ENCODE measurements at places on chromosomes 1 and 21.

DNA sequence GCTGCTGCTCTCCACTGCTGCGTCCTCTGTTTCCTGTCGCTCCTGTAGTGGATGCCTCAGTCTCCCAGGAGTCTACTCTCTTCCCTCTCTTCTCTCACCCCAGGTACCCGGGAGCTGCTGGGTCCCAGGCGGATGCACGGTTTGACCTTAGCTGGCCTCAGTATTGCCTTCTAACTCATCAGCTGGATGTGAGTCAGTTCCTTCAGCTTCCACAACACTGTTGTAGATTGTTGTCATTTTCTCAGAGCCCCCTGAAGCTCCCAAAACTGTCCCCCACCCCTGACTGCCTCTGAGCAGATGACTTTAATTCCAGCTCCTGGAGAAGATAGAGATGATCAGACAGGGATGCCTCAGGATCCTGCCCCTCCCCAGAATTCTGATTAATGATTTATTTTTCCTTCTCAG lies 7.2 kb downstream of the CNIH3 start:
- no peak for DNase-seq

GRCh38 chr1:217673387-217673786 lies 42.2 kb downstream of the SPATA17 start:
- no peak for DNase-seq

DNA sequence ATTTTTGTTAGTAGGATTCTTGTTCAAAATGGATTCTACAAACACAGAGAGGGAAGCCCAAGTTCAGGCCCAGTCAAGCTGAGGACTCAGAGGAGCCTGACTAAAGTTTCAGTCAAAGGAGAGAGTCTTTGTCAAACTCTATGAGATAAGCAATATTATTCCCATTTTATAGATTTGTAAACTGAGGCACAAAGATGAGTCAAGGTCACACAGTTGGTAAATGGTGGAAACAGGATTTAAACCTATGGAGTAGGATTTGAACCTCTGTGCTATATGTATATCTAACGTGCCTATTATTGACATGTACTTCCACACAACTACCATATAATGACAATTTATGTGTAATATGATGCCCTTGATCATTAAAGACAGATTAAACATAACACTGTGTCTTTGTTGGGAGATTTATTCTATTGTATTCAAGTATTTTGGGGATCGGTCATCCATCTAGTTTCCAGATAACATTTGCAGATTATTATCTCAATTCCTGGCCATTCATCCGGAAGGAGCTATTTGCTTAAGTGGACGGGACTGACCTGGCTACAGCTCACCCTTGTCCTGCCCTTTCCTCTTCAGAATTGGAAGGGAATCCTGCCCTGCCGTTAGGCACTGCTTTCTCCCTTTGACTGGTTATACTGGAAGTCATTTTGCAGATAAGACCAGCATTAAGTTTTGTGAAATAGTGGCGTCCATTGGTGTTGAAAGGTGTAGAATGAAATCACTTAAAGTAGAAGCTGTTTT lies 86.1 kb upstream of the LMO4 start:
- DNase-seq, result no peak

GRCh38 chr1:239590556-239590955 lies 204.2 kb downstream of the CHRM3 start:
- no peak for DNase-seq

GRCh38 chr1:203267912-203268311 lies 37.4 kb upstream of the BTG2 start:
- no peak for DNase-seq

DNA sequence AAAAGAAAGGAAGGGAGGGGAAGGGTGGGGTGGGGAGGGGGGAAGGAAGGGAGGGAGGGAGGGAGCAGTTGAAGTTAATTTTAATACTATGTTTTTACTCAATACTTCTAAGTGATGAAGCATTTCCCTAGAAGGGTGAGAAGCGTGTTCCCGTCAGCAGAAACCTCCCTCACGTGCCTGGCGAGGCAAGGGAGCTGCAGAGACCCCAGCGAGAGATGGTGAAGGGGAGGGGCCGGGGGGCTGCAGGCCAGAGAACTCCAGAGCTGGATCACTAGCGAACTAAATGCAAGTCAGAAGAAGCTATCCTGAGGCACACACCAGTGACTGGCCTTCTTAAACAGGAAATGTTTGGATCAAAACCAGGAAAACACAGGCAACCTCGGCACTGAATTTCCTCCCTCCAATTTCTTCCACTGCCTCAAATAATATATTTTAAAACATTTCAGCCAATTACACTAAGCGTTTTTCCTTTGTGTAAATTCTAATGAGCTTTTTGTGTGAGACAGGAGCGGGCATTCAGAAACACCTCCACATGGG lies 18.0 kb downstream of the WDR4 start:
- DNase-seq, result no peak

DNA sequence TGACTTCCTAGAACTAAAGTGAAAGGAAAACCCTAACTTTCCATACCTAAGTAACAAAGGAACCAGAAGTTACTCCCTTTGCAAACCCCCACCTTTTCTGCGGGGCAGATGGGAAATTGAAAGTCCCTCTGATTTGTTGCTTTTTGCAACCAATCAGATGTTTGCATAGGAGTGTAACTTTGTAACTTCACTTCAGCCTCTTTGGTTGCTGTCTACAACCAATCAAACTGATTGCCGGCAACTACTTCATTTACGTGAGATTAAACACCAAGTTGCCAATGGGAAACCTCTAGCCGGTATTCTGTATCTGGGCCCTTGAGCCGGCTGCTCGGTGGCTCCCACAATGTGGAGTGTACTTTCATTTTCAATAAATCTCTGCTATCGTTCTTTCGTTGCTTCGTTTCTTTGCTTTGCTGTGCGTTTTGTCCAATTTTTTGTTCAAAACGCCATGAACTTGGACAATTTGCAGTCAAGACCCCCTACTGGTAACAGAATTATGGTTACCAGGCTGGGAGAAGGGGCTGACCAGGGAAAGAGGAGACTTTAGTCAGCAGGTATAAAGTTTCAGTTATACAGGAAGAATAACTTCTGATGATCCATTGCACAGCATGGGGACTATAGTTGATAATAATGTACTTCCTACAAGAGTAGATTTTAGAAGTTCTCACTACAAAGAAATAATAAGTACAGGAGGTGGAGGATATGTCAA lies 69.2 kb upstream of the RGS2 start:
- no peak for DNase-seq

DNA sequence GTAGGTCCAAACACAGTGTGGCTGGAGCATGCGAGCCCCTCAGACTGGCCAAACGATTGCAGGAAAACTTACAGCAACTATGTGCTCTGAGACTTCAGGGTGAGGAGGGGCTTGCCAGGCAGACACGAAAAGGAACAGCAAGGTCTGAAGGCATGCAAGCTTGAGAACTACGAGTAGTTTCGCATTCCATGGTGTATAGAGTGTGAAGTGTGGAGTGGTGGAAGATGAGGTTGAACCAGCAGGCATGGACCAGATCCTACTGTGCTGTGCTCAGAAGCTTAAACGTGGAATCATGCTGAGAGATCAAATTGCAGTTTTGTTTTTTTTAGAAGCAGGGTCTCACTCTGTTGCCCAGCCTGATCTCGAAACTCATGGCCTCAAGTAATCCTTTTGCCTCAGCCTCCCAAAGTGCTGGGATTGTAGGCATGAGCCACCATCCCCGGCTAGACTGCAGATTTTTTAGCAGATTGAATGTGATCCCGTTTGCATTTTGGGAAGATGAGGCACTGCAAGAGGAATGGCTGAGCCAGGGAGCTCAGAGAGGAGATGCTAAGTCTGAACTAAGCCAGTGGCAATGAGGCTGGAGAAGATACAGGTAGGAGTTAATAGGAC lies 5.1 kb upstream of the TFAP2E start:
- no peak for DNase-seq

- DNase-seq, result no peak
Observed at GRCh38 chr1:181092883-181093458, 4.5 kb downstream of the IER5 start.

- no peak for DNase-seq
Observed at GRCh38 chr1:181089017-181089675, 646 bp downstream of the IER5 start.

DNA sequence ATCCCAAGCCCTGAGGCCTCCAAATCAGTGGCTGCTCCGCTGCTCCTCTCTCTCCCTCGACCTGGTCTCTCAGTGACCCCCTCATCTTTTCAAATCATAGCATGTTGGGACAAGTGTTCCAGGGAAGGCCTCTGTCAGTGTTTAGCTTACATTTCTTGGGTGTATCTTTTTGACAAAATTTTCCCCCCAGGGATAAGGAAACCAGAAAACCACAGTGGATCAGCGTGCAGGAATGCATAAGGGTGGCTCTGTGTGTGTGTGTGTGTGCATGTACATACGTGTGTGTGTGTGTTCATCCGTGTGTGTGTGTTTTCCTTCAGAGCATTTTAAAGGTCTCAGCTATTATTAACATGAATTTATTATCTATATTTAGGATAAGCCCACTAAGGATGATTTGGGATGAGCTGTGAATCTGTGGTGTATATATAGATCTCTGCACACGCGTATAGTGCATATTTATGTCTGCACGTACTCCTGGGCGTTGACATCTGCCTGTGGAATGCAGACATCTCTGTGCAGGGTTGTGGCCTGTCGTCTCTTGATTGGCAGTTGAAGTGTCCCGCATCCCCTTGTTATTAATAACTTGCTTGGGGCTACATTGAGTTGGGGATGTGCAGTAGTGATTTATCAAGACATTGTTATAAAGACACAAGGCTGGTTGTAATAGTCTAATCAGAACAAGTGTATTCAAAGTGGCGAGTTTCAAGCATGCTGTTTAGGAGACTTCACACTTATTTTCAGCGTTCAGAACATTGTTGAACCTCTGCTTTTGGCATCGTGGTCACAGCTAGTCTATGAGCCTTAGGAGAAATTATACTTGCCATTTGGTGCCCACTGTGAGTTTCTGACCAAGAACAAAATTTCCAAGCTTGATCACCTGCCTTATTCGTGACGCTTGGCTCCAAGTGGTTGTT lies 55.6 kb downstream of the GALNT2 start:
- DNase-seq, result no peak

DNA sequence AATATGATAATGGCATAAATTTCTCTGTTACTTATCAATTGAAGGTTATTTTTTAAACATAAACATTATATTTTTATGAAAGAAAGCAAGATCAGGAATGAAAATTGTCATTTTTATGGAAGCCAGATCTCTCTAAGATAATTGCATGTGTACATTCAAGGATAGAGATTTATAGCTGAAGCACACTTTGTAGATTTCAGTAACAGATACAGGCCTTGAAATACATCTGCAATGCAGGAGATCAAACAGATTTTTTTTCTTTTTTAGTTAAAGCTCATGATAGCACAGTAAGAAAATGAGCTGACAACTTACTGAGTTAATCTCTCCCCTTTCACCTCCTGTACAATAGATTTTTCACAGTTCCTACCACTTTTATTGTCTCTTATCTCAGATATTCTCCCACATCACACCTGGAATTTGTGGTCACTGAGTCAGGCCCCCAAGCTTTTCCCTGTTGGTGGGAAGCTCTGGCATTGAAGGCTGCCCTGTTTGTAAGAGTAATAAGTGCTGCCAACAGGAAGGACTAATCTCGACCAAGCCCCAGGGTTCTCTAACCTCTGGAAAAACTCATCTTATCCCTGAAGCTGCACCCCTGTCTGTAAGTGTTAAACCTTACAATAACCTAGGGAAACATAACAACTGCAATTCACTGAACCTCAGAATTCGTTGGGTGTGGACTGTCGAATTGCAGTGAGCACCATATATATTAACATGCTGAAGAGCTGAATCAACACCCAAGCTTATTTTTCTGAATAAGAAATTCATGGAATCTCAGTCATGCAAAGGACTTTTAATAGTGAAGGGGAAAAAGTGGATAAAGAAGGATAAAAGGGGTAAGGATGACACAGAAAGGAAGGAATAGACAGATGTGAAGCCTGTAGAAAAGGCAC lies 599.0 kb downstream of the LMO4 start:
- DNase-seq, result no peak

- no peak for DNase-seq
Observed at GRCh38 chr1:70887936-70888335, 159.7 kb downstream of the PTGER3 start.

DNA sequence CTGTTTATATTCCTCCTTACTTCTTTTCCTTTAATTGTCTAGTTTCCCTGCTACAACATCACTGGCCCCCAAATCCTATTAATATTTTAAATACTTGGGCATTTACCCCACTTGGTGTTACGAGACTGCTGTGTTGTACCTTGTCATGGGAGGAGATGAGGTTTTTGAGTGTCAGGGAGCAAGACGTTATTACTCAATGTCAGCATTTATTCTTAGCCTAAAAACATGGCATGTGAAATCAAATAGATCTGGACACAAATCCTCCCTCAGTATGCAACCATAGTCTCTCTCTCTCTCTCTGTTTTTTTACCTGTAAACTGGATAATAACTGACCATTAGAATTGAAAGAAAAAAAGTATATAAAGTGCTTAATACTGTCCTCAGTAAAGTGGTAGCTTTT lies 4.6 kb downstream of the LRRC8B start:
- no peak for DNase-seq

- DNase-seq, result no peak
Observed at GRCh38 chr21:13827201-13827600, 217.6 kb downstream of the POTED start.

DNA sequence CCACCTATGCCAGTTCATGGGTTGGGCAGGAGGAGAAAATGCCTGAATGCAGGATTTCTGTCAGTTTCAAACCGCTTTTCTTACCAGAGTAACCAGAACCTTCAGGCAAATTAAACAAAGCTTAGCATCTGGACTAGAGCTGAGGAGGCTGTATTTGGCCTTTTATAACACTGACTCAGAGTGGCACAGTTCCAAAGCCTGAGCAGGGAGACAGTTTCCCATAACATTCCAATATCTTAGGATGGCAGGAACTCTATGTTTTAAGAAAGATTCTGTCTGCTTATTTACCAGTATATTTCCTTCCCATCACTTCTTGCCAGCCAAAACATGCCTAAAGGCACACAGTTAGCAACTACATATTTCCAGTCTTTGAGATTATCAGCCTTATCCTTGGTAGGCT lies 46.8 kb downstream of the UBR4 start:
- no peak for DNase-seq

GRCh38 chr1:31984419-31985347 lies 29.0 kb upstream of the KHDRBS1 start:
- no peak for DNase-seq

GRCh38 chr1:214143006-214143992 lies 137.7 kb upstream of the SMYD2 start:
- no peak for DNase-seq
